ENCODE measurements at places on chromosomes 4 and X. TPM values are rescaled to one million over a fixed set of nuclear protein-coding genes. Genes with fewer than 3 reads are reported as not detected.

The UNC5C gene
- not detected for total RNA-seq

The TMEM144 gene
- 0.54 TPM for total RNA-seq

- no peak for DNase-seq
These were observed 73.2 kb upstream of the MXD4 start for GRCh38 chr4:2334826-2335728.

DNA sequence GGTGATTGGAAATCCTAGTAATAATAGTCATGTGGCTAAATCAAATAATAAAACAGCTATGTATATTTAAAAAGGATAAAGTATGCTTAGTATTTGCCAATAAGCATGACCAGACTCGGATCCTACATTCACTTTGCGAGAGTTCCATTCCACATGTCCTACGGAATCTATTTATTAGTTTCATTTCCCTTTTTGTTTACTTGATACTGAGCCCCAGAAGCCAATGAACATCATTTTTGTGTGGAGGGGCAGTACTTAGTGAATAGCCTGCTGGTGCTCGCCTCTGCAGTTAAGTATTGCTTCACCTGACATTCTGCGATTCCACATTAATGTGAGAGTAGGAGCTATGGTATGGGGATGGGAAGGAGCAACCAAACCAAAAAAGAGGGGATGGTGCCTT, 58.5 kb upstream of the NAP1L5 start:
- DNase-seq = no peak

DNA sequence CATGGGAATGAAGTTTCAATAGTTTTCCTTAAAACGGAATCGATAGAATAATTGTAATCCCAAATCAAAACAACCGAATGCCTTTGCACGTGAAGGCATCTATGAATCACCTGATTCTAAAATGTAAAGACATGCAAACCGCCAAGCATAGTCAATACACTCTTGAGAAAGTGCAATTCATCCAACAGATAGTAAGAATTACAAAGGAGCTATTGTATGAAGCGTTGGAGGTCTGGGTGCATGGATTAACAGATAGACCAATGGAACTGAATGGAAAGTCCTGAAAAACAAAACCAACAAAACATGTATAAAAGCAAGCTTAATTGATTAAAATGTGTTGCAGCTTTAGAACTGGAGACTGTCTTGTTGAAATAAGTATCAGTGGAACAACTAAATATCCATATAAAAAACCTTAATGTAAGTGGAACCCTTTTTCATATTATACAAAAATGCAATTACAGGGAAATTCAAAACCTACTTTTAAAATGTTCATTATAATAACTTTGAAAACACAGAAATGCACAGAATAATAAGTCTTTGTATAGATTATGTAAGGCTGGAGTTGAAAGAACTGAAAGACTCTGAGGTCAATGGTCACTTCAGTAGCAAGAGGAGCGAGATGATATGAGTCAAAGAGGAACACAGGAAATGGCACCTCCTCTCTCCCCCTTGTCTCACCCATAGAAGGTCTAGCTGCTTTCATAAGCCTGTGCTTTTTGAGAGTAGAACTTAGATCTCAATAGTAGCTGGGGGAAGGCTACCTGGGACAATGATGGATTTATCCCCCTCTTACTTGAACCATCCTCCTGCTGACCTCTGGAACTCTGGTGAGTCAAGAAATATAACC, 20.1 kb downstream of the MAGEC2 start:
- no peak for DNase-seq

GRCh38 chr4:180949424-180950213, 1293.6 kb upstream of the TENM3 start:
- no peak for DNase-seq

DNA sequence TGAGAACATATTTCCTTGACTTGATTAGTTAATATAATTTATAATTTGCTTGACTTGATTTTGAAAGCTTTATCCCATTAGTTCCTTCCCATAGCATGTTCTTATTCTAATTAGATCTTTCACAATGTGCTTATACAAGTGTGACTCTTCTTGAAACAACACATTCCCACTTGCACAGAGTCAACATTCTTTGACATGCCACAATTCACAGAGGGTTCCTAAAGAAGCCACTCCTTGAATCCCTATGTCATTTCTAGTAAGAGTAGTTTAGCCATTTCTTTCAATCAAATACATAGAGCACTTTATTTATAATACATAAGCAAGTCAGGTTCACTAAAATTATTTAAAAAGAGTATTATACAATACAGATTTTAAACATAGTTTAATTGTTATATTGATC, 228.9 kb upstream of the GRID2 start:
- no peak for DNase-seq

DNA sequence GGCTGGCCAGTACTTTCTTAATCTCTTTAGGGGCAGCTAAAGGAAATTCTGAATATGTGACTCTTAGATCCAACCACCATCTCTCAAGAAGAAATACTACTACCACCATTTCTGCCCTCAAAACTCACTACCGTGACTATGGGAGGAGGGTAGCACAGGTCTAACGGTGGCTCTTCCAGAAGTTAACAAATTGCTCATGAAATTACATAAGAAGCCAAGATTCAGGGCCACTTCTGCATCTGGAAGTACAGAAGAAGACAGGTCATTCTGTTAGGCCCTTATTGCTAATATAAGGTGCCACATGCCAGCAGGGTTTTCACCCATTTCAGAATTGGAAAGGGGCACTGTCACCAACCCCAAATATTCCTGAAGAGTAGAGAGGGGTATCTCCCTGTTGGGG, 19.6 kb upstream of the NKRF start:
- DNase-seq = no peak

GRCh38 chrX:68193786-68194185, 239.5 kb downstream of the OPHN1 start:
- no peak for DNase-seq

The GPC3 gene
- total RNA-seq = 0.72 TPM

The GPC4 gene
- not detected for total RNA-seq

GRCh38 chr4:38762560-38762959, 20.2 kb downstream of the TLR10 start:
- no peak for DNase-seq

- no peak for DNase-seq
These were observed 590.3 kb downstream of the PACRGL start for GRCh38 chr4:21290562-21290961.

The GAB3 gene
- total RNA-seq = 17.7 TPM

DNA sequence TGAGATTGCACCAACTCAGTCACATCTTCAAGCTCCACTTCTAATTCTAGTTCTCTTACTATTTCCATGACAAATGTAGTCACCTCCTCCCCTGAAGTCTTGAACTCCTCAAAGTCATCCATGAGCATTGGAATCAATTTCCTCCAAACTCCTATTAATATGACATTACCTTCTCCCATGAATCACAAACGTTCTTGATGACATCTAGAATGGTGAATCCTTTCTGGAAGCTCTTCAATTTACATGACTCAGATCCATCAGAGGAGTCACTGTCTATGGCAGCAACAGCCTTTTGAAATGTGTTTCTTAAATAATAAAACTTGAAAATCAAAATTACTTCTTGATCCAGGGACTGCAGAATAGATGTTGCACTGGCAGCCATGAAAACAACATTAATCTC, 34.5 kb downstream of the GALNTL6 start:
- no peak for DNase-seq

The RXFP1 gene
- total RNA-seq = not detected

DNA sequence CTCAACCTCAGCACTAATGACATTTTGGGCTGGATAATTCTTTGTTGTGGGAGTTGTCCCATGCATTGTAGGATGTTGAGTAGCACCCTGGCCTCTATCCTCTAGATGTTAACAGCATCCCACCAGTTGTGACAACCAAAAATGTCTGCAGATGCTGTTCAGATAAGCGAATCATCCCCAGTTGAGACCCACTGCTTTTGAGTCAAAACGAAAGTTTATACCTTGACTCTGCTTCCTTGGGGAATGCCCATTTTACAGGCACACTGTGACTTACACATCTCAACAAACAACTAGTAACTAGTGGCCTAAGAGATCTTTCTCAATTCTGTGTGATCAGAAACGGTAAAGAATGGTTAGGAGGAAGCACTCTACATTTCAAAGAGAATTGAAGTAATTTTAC, 37.0 kb downstream of the SEPSECS start:
- no peak for DNase-seq

- DNase-seq = no peak
These were observed 7.9 kb downstream of the PPP1R3F start for GRCh38 chrX:49277535-49277830.

DNA sequence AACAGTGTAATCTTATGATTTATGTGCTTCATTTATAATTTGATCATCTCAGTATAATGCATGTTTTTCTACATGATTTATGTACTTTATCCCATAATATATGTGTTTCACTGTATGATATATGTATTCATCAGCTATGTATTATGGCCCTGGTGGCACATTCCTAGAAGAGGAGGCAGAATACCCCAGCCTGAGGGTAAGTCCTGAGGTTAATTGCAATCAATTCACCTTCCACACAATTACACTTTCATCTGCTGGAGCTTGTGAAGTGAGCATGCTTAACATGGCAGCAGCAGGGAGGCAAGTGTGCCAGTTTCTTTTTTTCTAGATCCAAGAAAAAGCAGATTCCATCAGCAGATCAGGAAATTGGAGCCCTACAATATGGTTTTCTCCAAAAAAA, 81.2 kb downstream of the CXXC4 start:
- no peak for DNase-seq

DNA sequence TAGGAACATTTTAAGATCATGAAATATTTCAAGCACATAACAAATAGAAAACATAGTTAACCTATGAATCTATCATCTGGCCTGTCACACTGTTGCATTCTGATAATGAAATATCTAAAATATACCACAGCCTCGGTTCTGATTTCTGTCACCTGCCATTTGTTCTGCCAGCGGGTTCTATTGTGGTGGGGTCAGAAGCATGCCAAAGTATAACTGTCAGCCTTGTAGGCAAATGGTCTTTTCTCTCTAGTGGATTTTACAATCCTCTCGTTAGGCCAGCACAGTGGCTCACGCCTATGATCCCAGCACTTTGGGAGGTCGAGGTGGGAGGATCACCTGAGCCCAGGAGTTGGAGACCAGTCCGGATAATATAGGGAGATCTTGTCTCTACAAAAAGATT, 47.9 kb downstream of the HTRA3 start:
- no peak for DNase-seq

GRCh38 chrX:9703406-9703805, 62.2 kb downstream of the GPR143 start:
- no peak for DNase-seq

- DNase-seq = no peak
These were observed 65.4 kb upstream of the ENPP6 start for GRCh38 chr4:184282895-184283654.

The RPS6KA6 gene
- total RNA-seq = 0.51 TPM

DNA sequence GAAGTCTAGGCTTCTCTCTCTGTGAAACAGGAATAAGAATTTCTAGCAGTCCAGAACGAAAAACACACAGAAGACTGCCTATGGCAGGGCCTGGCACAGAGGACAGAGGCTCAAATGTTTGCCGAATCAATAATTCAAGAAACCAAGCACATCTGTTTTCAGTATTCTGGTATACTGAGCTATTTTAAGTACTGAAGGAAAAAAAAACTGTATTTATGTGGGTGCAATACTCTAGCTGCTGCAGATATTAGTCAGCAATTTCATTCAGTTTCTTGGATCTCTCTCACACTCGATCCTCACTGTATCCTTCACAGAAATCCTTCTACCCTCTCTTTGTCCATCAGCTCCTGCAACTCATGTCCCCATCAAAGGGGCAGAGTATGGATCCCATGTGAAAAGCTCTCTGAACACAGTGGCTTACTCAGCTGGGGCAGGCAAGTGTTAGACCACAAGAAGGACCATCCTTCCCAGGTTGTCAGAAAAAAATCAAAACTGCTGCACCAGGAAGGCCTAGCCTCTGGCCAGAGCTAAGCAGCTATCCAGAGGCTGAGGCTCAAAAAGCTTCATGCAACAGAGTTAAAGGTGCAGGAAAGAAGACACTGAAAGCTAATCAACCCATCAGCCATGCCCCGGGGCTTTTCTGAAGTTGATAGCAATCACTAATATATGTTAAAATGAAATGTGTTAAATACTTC, 9.1 kb upstream of the USO1 start:
- no peak for DNase-seq

The XAGE2 gene
- not detected for total RNA-seq

- no peak for DNase-seq
These were observed 496.6 kb downstream of the TRAM1L1 start for GRCh38 chr4:116588783-116589182.

GRCh38 chr4:150585611-150586010, 3.7 kb downstream of the MAB21L2 start:
- no peak for DNase-seq

GRCh38 chr4:28351826-28352225, 1491.2 kb downstream of the STIM2 start:
- DNase-seq = no peak

DNA sequence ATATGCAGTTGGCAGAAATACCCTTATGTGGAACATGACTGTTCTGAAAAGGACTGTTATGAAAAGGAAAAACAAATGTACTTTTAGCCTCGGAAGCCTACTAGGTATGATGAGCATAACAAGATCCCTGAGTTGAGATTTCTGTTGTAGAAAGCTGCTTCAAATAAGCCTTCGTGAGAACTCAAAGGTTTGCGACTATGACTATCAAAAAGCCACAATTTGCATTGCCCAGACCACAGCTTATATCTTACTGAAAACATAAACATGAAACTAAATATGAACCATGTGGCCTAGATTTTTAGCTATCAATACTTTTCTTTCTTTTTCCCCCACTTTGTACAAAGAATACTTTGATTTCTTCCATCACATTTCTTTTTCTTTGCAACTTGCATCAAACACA, 398.2 kb upstream of the LCORL start:
- no peak for DNase-seq

The XIAP gene
- 35.5 TPM for total RNA-seq

GRCh38 chr4:56959100-56959499, 18.3 kb downstream of the NOA1 start:
- no peak for DNase-seq

The SLC25A43 gene
- 7.3 TPM for total RNA-seq

DNA sequence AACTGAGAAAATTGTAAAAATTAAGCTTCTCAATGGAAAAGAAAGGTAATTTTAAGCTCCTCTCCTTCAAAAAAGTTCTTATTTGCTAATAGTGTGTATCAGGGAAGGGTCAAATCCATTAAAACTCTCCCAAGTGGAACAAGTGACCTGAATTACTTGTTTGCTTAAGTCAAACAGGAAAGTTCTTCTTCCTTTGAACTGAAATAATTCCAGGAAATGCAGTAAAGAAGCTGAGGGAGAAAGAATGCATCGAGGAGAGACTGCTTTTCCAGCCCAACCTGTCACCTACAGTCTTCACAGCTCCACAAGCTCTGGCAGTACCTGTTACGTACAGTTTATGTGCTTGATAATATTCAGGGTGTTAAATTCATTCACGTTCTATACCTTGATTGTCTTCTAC, 131.1 kb downstream of the KLHL8 start:
- DNase-seq = no peak

GRCh38 chr4:75308049-75308448, 206.2 kb downstream of the RCHY1 start:
- DNase-seq = no peak

The MAMLD1 gene
- 2.5 TPM for total RNA-seq

The HTN1 gene
- total RNA-seq = not detected

DNA sequence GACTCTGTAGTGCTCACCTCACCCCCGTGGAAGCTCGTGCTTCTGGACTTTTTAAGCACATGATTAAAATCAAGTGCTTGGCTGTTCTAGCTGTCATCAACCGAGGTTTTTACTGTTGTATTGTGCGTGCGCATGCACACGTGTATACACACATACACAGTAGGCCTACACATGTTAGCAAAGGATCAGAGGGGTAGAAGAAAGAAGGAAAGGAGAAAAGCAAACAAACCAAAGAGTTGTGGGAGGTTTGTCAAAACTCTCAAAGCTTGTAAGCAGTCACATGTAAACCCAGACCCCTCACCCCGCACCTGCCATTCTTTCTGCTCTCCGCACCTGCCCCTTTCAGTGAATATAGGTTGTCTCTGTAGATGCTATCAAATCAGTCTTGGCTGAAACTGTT, 311.8 kb downstream of the HS3ST1 start:
- DNase-seq = no peak
